ENCODE measurements at places on chromosomes 1 and 21.

GRCh38 chr1:32393832-32394140 is 455 bp downstream of the BSDC1 start:
- DNase-seq: no peak

GRCh38 chr1:200046115-200046514 is 18.6 kb downstream of the NR5A2 start:
- no peak for DNase-seq

GRCh38 chr1:237779356-237779755 is 111.4 kb downstream of the ZP4 start:
- DNase-seq: no peak

DNA sequence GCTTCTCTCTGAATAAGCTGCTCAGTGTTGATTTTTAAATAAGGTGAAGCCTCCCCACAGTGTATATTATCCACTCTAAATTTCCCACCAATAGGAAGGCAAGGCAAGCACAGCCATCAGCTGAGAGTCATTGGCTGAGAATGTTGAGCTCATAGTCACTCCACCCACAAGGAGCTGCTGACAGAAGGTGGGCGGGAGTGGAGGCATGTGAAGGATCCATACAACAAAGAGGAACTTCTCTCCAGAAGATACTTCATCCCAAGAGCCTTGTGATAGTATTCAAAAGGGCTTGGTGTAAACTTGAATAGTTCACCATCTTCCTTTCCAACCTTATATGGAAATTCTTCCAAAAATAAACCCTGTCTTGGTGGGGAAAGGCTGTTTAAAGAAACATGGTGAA is 42.8 kb downstream of the SAMD13 start:
- peak; percentile 76 for DNase-seq

DNA sequence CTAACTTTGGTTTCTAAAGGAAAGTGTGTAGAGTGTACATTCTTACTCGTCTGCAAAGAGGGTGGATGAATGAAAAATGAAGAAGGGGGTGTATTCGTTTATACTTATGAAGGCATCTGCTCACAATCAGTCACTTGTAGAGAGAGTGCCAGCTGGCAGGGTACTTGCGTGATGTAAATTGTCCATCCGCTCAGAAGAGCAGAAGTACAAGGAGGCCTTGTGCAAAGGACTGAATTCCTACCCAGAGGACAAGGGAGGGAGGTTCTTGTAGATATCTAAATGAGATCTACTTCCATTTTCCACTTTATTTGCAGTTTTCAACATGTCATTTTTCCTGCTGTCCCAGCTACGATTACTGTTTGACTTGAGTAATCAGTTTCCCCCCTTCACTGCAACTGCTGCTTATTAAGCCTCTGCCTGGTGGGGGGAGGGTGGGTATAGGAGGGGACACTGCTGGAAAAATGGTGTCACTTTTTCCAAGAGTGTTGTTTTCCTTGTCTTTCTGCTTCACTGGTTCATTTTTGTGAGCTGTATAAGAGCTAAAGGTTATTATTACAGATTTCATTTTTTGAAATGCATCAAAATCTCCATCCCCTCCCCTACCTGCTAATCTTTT is 67.3 kb downstream of the LAMC1 start:
- DNase-seq: no peak

- DNase-seq: peak; percentile 32
Measured at GRCh38 chr21:15007716-15008296, 57.0 kb downstream of the NRIP1 start.

- DNase-seq: no peak
Measured at GRCh38 chr1:111154021-111154999, 14.3 kb downstream of the CEPT1 start.

- no peak for DNase-seq
Measured at GRCh38 chr1:182003953-182004586, 57.4 kb downstream of the ZNF648 start.

DNA sequence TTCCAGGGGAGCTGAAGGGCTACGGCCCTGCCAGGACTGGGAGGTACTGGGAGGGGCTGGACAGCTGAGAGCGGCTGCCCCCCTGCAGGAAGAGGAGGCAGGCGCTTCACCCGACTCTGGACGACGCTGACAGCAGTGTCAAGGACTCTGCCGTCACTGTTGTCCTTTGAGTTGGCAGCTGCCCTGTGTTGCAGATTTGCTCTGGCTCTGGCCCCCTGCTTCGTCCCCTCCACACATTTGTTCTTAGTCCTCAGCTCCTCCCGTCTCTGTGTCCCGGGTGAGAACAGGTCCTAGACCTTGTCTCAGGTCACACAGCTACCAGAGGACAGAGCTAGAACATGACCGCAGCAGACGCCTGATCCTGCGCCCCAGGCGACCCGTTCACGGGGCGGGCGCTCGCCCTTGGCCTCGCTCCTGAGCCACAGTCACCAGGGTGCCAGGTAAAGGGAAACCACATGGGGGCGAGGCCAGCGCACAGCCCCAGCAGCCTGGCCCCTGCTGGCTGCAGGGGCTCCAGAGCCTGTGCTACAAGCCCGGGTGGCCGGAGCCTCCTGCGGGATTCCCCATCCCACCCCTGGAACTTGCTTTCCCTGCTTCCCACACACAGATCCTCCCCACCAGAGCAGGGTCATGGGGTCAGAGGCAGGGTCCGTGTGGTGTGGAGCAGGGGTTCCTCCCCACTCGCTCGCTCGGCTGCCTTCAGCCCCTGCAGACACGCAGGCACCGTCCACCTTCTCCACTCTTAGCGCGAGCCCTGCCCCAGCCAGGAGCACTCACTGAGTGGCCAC is 10.7 kb upstream of the NPHP4 start:
- DNase-seq: no peak

DNA sequence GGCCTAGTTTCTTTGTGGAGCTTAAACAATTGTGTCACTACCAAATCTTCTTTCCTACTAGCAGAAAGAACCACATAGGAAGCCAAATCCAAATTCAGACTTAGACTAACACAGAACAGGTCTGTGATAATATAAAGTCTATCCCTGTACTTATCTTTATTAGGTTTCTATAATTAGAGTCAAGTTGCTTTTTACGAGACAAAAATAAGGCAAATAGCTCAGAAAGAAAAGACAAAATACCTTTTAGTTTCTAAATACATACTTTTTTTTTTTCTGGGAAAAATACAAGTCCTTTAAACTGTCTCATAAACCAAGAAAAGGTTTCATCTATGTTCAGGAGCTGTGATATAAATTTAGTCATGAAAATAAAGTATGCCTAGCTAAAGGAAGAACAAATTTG is 78.9 kb upstream of the LBR start:
- no peak for DNase-seq

DNA sequence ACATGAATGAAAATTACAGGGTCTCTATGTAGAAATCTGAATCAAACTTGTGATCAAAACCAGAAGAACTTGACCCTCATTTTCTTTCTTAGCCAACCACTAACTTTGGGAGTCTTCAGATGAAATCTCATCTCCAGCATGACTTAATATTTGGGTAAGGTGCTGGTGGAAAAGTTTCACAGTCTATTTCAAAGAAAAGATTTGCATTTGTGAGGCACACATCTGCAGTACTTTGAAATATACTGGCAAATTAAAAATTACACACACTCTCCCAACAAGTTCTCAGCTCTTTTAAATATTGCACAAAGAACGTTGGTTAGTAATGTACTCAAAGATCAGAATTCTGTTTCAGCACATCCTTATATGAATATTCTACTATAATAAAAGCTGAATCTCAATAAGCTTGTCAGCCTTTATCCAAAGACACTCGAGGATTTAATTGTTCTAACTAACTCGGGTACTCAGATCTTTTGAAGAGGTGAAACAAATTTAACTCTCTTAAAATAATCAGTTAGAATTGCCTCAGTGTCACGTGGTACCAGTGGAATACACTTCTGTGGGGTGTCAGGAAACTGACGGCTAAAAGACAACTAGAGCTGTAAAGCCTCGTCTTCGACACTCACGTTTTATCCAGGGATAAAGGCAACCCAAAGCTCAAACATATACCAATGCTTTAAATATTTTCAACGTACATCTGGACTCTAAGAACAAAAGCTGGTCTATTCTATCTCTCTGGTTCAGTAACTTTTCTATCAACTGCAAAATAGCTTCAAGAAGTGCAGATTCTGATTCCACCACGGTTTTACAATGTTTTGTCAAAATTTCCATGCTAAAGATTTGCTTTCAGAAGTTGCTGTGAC is 19.0 kb downstream of the SAMSN1 start:
- DNase-seq: no peak

DNA sequence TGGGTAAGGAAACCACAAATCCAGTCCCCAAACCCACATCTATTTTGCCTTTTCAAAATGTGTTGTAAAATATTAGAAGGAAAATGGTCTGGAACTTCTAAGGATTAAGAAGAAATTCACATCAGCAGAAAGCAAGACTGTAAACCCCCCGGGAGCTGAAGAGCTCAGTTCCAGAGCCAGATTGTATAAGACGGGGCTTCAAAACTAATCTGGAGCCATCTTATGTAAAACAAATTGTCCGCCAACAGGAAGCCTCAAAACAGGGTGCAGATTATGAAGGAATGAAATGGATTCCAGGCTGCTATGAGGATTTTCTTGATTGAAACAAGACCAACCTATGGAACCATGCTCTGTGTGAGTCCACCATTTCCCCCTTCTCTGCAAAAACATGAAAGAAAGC is 25.1 kb upstream of the HUNK start:
- no peak for DNase-seq

DNA sequence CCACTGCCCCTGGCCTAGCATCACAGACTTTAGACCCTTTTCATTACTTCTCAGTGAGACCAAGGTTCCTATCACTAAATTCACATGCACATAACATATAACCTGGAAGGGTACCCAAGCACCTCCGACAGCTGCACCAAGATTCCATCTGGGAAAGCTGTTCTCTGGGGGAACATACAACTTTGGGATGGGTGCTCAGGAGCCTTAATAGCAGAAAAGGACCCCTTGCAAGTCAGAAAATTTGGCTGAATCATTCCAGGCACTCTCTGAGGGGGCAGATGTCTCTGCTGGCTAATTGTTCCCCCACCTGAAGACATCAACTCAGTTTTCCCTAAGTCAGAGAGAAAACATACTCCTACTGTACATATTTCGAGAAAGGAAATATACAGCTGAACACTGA is 41.3 kb upstream of the PSEN2 start:
- no peak for DNase-seq

GRCh38 chr1:98839840-98840239 is 164.8 kb downstream of the PLPPR5 start:
- no peak for DNase-seq

DNA sequence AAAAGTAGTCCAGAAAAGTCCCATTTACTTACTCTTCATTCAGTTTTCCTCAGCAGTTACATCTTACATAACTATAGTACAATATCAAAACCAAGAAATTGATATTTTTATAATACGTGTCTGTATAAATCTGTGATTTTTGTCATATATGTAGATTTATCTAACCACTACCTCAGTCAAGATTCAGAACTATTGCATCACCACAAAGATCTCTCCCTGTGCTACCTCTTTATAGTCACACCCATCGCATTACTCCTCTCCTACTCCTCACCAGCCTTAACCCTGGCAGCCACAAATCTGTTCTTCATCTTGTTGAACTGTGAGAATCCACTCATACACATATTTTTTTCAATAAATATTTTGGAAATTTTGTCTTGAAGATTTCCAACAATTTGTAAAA is 72.5 kb downstream of the RALGPS2 start:
- DNase-seq: no peak

DNA sequence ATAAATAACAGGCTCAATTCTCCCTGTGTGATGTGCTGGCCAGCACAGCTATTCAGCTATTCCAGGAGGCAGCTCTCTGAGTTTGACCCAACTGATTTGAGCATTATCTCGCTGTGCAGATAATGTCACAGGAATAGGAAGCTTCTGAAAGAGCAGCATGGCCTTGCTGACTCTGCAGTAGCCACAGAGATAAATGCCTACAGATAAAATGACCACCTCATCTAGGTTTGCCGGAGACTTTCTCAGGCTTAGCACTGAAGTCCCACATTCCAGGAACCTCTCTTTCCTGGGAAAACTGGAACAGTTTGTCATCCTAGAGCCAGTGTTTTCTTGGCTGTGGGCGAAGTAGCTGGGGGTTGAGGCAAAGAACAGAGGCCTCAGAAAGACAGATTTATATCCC is 98.9 kb downstream of the MRPL39 start:
- DNase-seq: peak; percentile 25

- no peak for DNase-seq
Measured at GRCh38 chr1:31064111-31064717, 1.3 kb downstream of the PUM1 start.

DNA sequence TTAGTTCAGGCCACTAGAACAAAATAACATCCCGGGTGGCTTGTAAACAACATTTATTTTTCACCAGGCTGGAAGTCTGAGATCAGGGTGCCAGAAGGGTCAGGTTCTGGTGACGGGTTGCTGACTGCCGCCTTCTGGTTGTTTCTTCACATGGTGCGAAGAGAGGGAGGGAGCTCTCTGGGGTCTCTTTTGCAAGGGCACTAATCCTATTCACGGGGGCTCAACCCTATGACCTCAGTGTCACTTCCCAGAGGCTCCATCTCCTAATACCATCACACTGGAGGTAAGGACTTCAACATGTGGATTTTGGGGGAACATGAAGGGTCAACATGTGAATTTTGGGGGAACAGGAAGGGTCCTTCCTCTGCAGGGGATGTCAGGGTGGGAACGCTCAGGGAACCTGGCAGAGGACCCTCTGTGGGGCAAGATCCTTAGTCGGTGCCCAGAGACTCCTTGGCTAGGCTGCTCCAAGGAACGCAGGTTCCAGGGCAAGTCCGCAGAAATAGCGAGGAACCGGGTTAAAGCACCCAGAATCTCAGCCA is 8.7 kb upstream of the C2CD2 start:
- no peak for DNase-seq

DNA sequence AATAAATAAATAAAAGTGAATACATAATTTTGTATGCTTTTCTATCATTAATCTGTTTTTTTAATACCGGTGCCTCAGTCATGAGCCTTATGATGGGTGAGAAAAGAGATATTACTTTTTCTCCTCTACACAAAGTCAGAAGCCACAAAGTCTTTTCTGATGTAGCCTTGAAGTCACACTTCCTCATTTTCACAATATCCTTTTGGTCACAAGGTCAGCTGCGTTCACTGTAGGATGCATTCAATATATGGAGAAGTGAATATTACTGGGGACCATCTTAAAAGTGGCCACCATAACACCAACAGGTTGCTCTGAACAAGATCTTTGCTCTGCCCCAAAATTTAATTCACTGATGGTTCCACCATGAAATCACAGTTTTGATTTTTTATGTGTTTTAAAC is 83.3 kb upstream of the TNR start:
- DNase-seq: no peak

GRCh38 chr1:109502364-109502851 is 7.1 kb downstream of the AMIGO1 start:
- DNase-seq: no peak

- DNase-seq: no peak
Measured at GRCh38 chr1:117275055-117275454, 64.3 kb upstream of the VTCN1 start.

DNA sequence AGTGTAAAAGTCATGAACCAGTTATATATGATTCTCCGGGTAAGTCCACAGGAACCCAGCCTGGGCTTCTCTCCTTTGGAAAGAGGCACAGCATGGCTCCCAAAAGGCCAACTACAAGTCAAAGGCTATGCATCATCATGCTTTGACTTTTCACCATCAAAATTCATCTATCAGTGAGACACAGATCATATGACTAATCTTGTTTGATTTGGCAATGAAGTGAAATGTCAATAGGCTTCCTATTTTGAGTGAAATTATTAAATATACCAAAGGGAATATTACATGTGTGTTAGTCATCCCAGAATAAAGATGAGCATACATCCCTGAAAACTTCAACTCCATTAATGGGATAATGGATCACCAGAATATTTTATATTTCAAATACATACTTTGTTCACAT is 83.5 kb upstream of the ADGRL2 start:
- DNase-seq: peak; percentile 19

- no peak for DNase-seq
Measured at GRCh38 chr1:31570228-31570627, 6.1 kb upstream of the TINAGL1 start.
